Suppressor macrophage (primary cell): ENCODE measurements at places on chromosomes 7 and 10.

- DNase-seq = peak; percentile 86
Measured at GRCh38 chr7:38744746-38745145, 113.6 kb upstream of the AMPH start.

DNA sequence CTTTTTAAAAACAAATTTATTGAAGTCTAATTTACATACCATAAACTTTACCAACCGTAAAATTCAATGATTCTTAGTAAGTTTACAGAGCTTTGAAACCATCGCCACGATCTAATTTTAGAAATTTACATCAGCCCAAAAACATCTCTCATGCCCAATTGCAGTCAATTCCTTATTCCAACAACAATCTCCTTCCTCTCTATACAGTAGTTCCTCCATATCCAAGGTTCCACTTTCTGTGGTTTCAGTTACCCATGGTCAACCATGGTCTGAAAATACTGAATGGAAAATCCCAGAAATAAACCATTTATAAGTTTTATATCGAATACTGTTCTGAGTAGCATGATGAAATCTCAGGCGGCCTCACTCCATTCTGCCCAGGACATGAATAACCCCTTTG is 183.4 kb upstream of the ADCY1 start:
- DNase-seq = peak; percentile 63

- DNase-seq = no peak
Measured at GRCh38 chr10:46198516-46198915, 88.3 kb upstream of the ANTXRL start.

DNA sequence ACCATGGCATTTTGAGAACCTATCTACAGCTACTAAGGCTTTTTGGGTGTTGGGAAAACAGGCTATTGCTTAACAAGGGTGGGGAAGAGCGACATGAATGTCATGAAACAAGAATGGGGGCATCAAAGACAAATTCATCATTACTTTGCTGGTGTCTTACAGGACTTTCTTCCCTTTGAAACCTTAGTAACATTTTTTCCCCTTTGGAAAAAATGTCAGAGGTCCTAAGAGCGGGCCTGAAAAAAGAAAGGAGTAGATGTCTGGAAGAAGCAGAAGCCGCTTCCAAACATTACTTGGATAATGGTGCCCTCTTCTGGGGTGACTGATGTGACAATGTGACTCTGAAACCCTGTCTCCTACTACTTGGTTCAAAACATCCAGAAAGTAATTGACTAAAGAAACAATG is 3.8 kb upstream of the DDX50 start:
- peak; percentile 67 for DNase-seq

- no peak for DNase-seq
Measured at GRCh38 chr7:2583798-2584580, 25.2 kb downstream of the IQCE start.

GRCh38 chr10:79322616-79323543 is 24.4 kb upstream of the PPIF start:
- peak; percentile 86 for DNase-seq

DNA sequence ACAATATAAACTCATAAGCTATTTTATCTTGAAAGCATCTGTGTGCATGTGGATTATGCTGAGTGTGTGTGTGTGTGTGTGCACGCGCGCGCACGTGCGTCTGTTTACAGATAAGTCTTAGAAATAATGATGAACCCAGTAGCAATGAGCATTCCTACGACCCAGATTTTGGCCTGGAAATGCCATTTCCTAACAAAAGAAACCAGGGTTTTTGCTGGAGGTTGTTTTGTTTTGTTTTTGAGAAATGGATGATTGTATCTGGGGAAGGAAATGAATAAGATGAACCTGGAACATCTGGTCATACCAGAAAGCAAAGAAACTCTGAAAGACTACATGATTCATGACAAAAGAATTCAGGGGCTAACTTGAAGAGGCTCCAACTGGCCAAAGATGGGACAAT is 22.1 kb upstream of the LMOD2 start:
- no peak for DNase-seq
